Erythroblast (primary cell): ENCODE measurements at places on chromosomes 4 and X.

DNA sequence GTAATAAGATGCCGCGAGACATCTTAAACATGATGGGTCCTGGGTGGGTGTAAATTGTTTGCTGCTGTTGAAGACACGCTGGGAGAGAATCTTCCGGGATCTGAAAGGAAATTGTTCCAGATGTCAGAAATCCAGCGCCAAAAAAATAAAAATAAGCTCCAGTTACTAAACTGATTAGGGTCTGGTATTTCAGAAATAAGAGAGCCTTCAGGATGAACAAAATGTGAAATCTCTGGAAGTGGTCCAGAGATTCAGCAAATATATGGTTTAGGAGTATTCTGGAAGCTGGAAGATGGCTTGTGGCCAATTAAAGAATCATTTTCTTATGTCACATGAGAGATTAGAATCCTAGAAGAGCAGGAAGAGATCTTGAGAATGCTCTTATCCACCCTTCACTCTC, 75.8 kb upstream of the NHS start:
- DNase-seq, result no peak

GRCh38 chr4:122823476-122823875, 3.2 kb upstream of the FGF2 start:
- DNase-seq, result no peak

GRCh38 chr4:55038176-55038890, 87.1 kb downstream of the KDR start:
- DNase-seq, result no peak

DNA sequence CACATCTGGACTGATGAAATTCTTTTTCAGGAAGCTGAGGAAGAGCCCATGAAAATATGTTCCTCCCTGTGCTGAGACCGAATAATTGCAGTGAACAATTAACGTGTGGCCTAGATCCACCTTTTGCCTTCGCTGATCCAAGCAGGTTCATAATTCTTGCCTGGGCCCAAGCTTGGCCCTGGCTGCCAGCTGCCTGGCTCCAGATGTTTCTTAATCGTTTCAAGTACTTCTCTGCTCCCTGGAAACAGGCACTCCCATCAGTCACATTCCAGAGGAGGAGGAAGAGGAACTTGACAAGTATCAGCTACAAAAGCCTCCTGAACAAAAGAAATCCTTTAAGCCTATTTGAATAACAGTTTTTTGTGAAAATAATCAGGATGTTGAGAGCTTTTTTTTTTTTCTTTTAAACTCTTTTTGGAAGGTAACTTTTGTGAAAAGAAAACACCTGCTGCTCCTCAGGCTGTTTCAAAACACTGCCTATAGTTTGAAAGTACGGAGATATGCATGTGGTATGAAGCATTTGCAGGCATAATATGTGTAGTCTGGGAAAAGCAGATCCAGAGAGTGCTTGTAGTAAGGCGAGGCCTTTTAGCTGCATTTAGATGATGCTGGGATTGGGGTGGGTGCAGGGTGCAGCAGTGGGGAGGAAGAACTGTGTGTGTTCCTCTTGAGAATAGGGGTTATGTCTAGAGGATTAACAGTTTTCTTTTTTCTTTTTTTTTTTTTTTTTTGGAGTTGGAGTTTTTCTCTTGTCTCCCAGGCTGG, 154.4 kb downstream of the PTTG2 start:
- no peak for DNase-seq

GRCh38 chrX:153884136-153884535, 1.8 kb downstream of the L1CAM start:
- DNase-seq, result no peak

DNA sequence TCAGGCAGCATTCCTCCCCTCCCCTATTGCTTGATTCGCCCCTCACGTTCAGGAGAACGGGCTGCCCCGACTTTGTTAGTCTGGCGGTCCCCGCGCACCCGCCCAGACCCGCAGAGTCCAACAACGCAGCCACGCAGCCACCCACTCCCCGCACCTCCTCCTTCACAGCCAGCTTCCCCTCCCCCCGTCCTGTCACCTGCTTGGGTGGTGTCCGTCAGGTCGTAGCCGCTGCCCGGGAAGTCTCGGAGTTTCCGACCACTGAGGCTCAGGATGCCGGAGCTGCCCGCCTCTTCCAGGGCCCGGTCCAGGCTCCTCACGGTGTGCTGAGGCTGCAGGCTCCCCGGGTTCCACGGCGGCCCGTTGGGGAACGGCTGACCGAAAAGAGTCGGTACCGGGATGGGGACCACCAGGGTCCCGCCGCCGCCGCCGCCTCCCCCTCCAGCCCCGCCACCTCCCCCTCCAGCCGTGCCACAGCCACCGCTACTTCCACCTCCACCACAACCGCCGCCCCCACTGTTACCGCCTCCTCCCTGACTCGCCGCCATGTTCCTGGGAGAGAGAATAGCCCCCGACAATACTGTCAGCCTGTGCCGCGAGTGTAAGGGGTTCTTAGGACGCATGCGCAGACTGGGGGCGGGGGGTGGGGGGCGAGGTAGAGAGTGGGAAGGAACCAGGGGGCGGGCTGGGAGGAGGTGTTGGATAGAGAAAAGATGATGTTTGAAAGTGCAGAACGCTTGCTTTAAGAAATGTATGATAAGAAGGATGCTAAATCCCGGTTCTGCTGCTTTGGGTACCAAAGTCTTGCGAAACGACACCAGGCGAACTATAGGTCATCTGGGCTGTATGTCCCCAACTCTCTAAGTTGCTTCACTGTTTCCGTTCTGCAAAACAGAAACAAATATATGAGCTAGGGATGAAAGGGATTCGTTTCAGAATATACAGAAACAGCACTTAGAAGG, at the start of gene LRCH2:
Gene LRCH2, minus strand, starts transcription at position 600 of the 959 bp plus-strand sequence. Its CDS starts 55 bp downstream, at position 545.
- no peak for DNase-seq

- DNase-seq, result no peak
Measured at GRCh38 chr4:123343400-123344041, 53.1 kb upstream of the SPRY1 start.

DNA sequence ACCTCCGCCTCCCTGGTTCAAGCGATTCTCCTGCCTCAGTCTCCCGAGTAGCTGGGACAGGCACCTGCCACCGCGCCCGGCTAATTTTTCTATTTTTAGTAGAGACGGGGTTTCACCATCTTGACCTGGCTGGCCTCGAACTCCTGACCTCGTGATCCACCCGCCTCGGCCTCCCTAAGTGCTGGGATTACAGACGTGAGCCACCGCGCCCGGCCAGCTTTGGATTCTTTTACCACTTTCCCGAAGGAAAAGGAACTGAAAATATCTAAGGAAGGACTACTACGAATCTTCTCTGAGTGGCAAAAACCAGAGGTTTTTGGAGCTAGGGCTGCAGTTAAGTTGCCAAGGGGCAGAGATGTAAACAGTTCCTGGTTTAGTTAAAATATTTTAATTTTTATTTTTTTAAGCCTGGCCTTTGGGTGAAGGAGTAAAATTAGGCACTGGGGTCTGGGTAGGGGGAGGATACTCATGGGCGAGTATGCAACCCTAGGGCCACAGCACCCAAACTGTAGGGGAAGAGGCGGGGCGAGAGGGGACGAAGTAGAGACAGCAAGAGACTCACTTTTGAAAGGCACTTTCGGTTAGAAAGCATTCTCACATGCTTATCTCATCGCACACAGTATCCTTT, 525 bp upstream of the CISD2 start:
- no peak for DNase-seq

GRCh38 chrX:95733426-95733825, 951.2 kb upstream of the DIAPH2 start:
- no peak for DNase-seq

DNA sequence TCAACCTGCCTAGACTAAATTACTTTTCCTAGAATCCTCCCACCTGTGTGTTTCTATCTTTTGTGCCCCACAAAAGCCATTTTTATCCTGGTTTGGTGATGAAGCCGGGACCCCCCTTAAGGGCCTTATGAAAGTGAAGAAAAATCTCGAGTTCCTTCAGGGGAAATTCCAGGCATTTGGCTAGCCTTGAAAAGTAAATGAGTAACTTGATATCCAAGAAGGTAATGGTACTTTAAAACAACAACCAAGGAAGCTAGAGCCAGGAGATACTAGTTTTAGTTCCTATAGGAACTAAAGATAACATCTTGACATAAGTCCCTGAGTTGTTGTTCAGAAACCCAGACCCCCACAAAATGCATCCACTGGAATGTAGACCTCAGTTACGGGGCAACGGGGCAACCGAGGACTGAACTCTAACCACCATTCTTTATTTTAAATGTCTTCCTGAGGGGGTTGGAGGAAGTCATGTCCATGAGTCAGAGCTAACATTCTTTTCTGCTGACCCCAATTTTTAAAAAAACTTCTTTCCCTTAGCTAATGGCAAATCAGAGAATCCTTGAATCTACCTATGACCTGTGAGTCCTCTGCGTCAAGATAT, 73.9 kb downstream of the VCX3A start:
- no peak for DNase-seq
